GF-D8 (cell line): ENCODE measurements at places on chromosomes 7 and 10.

DNA sequence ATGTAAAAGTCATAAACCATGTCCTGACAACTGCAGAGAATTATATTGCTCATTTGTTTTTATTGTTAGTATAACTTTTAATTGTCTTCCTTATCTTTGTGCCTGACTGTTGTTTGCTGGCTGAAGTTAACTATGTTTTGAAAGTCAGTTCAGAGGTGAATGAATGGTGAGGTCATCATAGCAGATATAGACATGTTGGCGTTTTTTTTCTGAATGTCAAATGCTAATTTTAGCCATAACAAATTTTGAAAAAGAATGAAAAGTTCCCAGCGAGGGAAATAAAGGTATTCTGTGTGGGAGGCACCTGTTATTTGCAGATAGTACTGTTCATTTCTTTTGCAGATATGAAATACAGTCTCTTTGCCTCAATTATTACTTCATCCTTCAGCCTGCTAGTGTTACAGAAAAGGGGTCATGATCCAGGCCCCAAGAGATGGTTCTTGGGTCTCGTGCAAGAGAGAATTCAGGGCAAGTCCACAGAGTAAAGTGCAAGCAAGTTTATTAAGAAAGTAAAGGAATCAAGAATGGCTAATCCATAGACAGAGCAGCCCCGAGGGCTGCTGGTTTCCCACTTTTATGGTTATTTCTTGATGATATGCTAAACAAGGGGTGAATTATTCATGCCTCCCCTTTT lies 96.5 kb downstream of the CAMK1D start:
- no peak for DNase-seq

DNA sequence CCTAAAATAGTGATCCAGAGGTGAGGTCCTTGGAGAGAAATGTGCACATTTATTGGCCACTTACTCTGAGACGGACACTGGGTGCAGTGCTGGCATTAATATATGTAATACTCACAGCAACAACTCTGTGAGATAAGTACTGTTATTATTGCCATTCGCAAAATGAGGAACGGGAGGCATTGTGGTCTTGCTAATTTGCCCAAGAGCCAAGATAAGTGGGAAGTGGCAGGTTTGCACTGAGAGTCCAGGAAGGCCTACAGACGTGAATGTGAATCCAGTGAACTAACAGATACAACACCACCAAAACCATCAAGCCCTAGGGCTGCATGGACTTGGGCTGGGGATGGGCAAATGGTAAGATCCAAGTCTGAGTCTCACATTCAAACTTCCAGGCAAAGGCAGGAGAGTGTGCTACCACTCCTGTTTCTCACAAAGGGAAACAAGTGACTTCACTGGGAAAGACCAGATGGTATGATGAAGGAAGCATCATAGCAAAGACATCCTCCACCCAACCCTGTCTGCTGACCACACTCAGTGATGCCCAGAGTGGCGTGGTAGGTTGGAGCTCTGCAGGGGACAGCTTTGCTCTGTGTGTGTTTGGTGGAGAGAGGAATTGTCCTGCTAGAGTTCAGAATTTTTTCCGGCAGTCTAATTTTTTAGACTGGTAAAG lies 19.2 kb downstream of the TMEM273 start:
- DNase-seq, result peak; percentile 10

- no peak for DNase-seq
These were observed 2.1 kb upstream of the BNIP3 start for GRCh38 chr10:131983780-131984179.

DNA sequence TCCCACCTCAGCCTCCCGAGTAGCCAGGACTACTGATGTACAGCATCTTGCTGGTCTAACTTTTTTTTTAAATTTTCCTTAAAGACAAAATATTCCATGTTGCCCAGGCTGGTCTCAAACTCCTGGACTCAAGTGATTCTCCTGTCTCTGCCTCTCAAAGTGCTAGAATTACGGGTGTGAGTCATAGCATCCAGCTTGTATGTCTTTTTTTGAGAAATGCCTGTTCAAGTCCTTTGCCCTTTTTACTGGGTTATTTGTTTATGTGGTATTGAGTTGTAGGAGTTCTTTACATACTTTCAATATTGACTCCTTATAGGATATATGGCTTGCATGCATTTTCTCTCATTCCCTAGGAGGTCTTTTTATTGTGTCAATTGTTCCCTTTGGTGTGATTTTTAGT lies 486.4 kb downstream of the MAGI2 start:
- DNase-seq, result no peak

DNA sequence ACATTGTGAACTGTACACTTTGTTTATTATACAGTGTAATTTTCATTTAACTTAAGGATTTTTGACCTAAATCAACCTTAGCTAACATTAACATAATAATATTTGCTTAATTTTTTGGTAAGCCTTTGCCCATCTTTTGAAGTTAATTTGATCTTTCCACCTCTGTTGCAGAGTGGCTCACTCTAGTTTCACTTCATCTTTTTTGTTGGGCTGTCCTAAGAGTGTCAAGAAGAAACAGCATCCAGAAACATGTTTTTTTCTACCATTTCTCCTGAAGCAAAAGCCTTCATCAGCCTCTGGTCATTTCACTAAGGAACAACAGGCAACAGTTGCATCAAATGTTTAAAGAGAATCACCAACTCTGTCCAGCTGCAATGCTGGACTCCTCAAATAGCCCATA lies 824.7 kb downstream of the REEP3 start:
- DNase-seq, result no peak

DNA sequence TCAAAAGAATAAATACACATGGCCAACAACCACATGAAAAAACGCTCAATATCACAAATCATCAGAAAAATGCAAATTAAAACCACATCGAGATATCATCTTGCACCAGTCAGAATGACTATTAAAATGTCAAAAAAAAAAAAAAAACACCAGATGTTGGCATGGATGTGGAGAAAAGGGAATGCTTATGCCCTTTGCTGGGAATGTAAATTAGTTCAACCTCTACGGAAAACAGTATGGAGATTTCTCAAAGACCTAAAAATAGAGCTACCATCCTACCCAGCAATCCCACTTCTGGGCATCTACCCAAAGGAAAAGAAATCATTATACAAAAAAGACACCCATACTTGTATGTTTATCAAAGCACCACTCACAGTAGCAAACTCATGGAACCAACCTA lies 45.0 kb upstream of the DIP2C start:
- DNase-seq, result no peak

GRCh38 chr7:83119026-83119382 lies 43.7 kb downstream of the PCLO start:
- no peak for DNase-seq

- no peak for DNase-seq
These were observed 11.4 kb downstream of the SSMEM1 start for GRCh38 chr7:130218806-130219620.
